ENCODE measurements at places on chromosomes 16 and 17.

- no peak for DNase-seq
Measured at GRCh38 chr17:56064506-56064905, 88.8 kb upstream of the ANKFN1 start.

DNA sequence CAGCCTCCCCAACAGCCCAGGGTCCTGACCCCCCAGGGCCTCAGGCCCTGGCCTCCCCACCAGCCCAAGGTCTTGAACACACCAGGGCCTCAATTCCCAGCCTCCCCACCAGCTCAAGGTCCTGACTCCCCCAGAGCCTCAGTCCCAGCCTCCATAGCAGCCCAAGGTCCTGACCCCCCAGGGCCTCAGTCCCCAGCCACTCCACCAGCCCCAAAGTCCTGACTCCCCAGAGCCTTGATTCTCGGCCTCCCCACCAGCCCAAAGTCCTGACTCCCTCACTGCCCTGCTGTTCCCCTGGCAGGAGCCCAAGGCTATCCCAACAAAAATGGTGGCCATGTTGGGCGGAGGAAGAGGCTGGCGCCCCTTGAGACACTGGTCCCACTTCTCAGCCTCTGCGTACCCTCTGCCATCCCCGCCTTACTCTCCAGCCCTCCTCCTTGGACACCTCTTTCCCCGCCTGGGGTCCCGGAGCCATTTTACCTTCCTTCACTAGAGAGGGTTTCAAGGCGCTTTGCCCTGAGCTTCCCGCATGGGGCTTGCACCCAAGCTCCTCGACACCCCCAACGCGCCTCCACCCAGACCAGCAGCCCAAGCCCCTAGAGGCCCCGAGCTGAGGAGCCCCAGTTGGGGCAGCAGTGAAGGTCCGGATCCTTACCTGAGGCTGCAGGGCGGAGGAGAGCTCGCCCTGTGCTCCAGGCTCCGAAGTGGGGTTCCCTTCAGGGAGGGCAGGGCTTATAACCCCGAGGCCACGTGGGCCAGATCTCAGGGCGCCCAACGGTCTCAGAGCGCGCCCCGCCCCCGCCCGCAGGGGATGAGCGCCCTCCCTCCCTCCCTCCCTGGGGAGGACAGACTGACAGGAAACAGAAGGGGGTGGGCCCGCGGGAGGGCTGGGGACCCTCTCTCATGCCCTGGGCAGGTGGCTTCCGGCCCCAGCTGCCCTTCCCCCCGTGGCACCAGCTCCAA, 3.5 kb upstream of the TSPOAP1 start:
- peak; percentile 80 for DNase-seq

- no peak for DNase-seq
Measured at GRCh38 chr16:26605626-26606271, 461.0 kb upstream of the C16orf82 start.

DNA sequence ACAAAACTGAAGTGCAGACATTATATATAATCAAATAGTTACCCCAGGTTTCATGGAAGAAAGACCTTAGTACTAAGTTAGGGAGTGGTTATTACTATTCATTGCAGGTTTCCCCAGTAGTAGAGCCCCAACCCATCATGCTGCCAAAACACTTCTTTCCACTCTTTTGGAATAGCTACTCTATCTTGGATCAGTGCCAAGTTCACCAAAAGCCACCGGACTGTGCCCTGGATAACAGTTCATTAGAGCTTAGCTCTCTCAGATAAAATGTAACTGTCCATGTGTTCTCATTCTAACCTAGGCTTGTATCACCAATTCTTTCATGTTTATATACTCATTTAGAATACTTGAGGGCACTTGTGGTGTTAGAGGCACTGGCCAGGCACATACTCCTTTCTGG, 540.1 kb upstream of the C16orf82 start:
- no peak for DNase-seq

DNA sequence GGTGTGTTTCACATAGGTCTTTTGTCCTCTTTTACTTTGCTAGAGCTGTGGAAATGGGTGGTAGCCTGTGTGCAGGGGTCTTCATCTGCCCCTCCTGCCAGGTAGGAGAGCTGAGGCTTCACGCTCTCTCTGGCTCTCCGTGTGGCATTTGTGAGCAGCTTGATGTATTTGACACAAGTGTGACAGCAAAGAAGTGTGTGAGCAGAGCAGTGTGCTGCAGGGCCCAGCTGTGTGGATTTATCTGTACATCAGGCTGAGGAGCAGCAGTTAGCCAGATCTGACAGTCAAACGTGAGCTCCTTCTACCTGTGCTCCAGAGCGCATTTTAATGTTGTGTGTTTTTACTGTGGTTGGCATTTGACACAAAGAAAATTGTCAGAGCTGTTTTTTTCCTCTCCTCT, 101.8 kb downstream of the FTO start:
- DNase-seq: no peak

DNA sequence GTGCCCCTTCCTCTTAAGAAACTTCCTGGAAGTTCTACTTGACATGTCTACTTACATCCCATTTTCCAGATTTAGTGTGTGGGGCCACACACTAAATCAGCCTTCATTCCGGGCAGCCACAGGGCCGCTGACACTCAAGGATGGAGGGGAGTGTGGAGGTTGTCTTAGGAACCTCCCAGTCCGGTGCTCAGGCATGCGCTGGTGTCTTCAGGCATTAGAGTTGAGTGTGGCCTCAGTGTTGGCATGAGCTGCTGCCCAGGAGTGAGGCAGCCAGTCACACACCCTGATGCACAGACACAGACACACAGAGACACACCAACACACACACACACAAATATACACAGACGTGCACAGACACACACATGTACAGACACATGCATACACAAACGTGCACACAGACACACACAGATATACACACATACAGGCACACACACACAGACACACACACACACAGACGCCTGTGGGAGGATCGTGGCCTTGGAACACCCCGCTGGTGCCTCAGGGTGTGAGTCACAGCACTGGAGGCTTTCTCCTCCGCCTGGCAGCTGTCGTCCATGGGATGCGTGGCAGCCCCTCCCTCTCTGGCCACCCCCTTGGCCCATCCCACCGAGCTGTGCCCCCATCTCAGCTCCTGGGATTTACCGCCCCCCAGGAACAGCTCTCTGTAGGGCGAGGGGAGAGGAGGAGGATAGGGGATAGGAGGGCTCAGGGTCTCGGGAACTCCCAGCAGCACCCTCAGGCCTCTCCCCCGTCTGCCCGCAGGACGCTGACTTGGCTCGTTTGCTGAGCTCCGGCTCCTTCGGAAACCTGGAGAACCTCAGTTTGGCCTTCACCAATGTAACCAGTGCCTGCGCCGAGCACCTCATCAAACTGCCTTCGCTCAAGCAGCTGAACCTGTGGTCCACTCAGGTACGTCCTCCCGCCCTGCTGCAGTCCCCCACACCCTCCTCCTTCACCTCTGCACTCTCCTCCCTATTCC, 75.6 kb upstream of the PLCG2 start:
- DNase-seq: no peak

GRCh38 chr16:8943001-8943763, 20.5 kb downstream of the USP7 start:
- no peak for DNase-seq

DNA sequence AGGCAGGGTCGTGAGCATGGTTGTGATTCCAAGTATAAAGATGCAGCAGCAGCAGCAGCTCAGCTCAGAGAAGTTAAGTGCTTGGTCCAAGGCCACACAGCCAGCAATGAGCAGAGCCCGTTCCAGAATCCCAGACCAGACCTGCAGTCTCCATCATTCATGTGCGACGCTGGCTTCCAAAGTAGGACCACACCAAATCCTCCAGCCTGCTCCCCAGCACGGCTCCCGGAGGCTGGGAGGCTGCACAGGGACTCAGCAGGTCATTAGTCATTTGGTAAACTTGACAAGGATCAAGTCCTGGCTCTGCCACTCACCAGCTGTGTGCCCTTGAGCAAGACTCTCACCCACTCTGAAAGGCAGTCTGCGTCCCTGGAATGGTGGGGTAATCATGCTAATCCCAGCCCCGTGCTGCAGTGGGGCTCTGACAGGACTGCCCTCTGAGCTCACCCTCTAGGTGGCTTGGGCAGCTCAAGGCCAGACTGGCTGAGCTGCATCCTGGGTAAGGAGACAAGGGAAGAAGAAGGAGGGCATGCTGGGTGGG, 95.1 kb upstream of the TMEM132E start:
- no peak for DNase-seq

GRCh38 chr16:80852261-80852872, 48.0 kb upstream of the CDYL2 start:
- no peak for DNase-seq

All from central memory CD4-positive, alpha-beta T cell (primary cell).